Fibroblast of skin of right quadriceps (primary cell): ENCODE measurements at places on chromosomes 3 and 15.

DNA sequence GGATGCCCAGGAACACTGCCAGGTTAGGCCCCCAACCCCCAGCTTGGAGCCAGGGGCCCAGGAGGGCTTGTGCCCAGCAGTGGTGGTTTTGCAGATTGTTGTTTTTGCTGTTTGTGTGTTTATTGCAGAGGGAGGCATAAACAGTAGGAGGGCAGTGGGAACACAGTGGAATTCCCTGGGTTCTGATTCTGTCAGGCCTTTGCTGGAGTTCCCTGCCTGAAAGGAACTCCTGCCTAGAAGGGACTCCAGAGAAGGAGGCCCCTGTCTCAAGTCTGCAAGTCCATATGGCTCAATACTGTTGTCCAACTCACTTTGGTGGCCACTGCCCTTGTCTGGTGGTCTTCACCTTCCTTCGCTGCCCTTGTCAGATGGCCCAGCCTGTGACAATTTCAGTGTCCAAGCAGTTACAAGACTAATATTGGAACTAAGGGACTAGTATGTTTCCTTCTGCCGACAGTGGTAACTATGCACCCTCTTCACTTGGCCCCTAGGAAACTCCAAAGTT, 47.4 kb upstream of the RAB6B start:
- DNase-seq, result no peak

DNA sequence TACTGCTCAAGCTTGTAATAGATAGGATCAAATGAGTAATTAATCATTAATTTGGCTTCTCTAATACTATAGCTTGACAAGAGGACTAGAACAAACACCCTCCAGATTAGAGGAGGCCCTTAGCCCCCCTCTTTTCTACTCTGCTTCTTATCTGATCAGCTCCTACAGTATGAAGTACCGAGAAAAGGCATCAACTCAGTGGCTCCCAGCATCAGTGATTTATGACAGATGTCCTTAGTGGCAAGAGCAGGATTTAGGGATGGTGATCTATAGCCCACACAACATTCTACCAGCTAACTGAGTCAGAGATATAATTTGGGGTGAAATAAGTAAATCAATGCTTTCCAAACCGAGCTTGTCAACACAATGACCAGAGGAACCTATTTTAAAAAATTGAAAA, 541.1 kb downstream of the NLGN1 start:
- peak; percentile 58 for DNase-seq

GRCh38 chr3:126971891-126972351, 11.0 kb upstream of the PLXNA1 start:
- peak; percentile 13 for DNase-seq

DNA sequence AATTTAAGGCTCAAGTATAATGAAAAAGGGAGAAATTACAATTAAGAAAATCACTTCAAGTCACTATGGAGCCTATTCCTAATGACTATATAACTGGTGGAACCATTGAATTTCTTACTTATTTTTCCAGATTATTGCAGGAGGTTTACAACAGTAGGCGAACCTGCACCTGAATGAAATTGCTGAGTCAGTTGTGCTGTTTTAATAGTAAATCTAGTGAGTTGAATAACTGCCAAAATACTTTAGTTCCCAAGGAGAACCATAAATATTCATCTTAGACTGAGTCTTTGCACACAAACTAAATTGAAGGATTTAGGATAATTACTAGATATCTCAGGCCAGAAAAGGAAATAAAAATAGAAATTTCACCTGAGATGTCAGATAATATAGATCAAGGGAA, 1052.8 kb downstream of the NAALADL2 start:
- no peak for DNase-seq

GRCh38 chr3:66452303-66453011, 48.4 kb downstream of the LRIG1 start:
- DNase-seq, result no peak

DNA sequence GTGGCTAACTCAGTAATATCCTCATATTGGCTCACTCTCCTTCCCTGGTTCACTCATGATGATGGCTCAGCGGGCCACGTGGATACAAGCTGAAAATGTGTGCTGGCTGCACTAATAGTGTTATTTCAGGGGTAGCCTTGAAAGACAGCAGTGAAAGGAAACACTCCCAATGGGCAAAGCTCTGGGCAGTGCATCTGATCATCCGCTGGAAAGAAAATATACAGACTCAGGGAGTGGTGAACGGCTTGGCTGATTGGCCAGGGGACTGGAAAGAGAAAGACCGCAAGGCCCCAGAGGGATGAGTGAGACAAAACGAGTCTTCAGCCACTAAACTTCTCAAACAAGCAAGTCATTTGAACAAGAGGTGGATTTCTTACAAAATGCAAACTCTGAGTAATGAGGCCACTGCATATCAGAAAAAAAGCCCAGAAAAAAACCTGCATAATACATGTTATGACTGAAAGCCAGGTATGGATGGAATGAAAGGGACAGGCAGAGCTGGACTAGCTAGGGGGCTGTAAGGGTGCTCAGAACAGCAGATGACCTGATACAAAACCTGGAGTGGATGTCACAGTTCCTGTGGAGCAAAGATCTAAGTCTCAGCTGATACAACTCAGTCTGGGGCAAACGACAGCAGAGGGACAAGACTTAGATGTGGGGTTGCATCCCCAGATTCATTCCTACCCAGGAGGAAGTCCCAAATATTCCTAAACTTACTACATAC, 33.3 kb downstream of the CMTM6 start:
- DNase-seq, result no peak

- DNase-seq, result peak; percentile 33
Observed at GRCh38 chr3:192916371-192917027, 1.2 kb downstream of the MB21D2 start.

DNA sequence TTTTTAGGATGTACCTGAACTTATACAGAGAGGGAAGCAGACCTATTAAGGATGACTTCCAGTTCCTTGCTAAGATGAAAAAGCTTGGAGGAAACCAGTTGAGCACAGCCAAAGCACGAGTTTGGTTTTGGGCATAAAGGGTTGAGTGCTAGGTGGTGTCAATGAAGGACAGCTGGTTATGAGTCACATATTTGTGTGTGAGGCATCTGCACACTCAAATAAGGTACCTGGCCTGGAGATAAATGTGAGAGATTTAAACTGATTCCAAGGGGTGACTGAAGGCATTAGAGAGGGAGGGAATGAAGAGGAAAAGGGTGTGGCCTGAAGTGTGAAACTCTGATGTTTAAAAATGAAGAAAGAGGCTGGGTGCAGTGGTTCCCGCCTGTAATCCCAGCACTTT, 486.7 kb downstream of the DIPK2A start:
- DNase-seq, result no peak

GRCh38 chr3:125990253-125990970, 21.4 kb downstream of the ROPN1B start:
- peak; percentile 91 for DNase-seq

- peak; percentile 36 for DNase-seq
Observed at GRCh38 chr3:100160521-100160920, 46.2 kb upstream of the FILIP1L start.

DNA sequence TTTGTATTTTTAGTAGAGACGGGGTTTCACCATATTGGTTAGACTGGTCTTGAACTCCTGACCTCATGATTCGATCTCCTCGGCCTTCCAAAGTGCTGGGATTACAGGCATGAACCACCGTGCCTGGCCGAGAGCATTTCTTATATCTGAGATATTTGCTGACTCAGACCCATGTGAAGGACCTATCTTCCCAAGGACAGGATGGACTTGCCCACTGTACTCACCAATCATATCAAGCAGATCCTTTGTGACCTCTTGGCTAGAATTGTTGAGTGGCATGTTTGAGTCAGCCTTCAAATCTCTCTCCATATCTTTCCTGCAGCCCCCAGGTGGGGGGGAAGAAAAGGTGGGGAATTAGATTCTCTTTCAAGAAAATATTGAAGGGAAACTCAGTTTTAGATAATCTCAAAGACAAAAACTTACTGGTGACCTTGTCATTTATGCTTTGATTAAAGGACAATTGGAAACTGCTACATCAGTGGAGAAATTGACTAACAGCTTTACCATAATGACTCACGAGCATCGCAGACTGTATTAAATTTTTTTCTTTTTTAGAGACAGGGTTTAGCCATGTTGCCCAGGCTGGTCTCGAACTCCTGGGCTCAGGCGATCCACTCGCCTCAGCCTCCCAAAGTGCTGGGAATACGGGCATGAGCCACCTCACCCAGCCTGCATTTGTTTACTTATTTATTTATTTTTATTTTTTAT, 3.1 kb downstream of the C3orf62 start:
- no peak for DNase-seq
